GOT3 (cell line): ENCODE measurements at places on chromosomes 12 and 14.

- no peak for DNase-seq
Measured at GRCh38 chr12:121005346-121005815, 10.9 kb downstream of the C12orf43 start.

- no peak for DNase-seq
Measured at GRCh38 chr14:50823762-50824636, 7.0 kb downstream of the NIN start.

DNA sequence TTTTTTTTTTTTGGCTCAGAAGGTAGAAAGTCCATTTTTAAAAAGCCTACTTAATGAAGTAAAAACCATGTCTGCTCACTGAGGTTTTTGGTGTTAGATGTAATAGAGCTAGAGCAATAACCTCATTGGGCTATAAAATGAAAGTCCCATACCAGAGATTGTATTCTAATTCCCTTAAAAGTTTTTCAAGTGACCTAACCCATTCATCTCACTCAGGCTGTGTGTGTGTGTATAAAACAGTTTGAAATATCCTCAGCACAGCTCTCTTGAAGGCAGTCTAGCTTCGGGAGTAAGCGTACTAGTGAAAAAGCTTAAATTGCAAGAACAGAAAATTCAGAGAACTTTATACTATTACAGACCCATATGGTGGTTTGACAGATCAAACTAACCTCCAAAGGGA is 313.8 kb downstream of the CEP128 start:
- DNase-seq = no peak

DNA sequence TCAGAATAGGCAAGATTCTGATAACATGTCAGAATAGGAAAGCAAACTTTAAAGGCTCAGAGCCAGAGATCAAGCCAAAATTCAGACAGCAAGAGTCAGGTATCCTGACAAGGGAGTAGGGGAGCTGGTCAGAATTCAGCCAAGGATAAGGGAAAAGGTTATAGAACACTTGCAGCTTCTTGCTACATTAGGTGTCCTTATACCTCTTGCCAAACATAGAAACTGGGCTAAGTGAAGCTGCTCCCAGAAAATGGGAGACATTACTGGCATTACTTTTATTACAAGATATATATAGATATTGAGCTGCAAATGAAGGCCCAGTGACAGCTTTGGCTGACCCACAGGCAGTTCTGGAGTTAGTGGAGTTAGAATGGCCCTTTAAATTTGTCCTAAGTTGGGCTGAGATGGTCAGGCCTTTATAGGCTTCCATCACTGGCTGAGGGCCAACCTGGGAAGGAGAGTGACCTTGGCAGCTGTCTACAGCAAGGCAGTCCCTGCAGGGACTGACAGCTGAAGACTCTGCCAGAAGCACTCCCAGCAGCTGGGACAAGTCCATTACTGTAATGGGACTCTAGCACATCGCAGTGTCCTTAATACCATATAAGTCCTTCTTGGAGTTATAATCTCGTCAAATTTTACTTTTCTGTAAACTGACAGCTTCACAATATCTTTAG is 83.0 kb downstream of the LRRC9 start:
- no peak for DNase-seq

DNA sequence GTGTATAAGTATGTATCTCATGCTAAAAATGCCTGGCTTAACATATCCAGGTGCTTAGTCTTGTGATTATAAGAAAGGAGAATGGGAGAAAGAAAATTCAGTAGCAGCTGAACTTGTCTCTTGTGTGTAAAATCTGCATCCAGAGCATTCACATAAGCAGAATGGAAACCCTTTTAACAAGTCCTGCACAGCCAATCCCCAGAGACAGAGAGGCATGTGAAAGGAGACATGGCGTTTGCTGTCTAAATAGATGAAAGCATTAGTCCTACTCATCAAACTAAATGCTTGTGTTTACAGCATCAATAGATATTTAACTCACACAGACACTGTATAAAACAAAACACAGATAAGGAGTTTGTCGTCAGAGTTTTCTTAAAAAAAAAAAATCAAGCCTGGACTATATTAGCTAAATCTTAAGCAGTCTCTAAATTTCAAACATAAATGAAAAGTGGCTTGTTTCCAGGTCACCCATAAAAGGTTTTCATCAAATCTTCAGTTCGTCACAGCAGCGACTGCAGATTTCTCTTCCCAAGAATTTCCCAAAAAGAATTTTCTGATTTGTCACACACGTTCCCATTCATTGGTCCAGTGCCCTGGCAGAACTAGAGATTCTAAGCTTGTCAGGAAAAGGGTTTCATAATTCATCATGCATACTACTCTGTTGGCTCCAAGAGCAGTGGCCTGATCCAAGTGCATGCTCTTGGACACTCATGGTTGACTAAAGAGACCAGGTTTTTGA is 249.2 kb downstream of the BTG1 start:
- DNase-seq = no peak

DNA sequence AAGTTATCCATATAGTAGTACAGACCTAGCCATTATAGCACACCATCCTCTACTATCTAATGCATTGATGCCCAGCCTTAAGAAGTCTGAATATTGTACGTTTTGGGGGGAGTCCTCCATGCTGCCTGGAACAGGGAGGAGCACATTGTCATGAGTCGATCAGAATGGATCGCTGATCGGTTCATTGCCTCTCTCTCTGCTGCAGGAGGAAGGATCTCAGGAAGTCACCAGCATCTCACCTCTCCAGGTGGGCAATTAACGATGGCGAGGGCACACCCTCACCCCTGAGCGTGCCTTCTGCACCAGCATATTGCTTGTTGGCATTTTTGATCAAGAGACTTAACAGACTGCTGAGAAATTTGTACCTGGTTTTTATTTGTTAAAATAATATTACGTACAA is 11.5 kb downstream of the CCND2 start:
- DNase-seq = no peak

DNA sequence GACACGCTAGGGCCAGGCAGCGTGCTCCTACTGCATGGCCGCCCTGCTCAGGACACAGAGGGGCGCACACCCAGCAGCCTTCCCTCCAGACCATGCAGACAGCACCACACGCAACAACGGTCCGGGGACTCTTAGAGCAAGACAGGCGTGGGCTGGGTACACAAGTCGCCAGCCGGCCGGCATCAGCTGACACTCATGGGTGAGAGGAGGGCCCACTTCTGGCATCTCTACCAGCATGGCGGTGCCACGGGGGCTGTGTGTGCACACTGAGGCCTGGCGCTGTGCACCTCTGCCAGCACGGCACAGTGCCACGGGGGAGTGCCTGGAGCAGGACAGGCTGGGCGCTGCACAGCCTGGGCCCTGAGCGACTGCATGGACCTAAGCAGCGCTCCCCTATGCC is 6.7 kb upstream of the BTBD6 start:
- no peak for DNase-seq

GRCh38 chr12:92821142-92821541 is 108.0 kb downstream of the EEA1 start:
- no peak for DNase-seq

GRCh38 chr14:73785336-73785833 is 66.2 kb upstream of the PTGR2 start:
- DNase-seq = no peak

GRCh38 chr12:56040963-56041551 is 661 bp upstream of the RPS26 start:
- DNase-seq = no peak

- no peak for DNase-seq
Measured at GRCh38 chr12:59077575-59078426, 157.5 kb upstream of the LRIG3 start.

DNA sequence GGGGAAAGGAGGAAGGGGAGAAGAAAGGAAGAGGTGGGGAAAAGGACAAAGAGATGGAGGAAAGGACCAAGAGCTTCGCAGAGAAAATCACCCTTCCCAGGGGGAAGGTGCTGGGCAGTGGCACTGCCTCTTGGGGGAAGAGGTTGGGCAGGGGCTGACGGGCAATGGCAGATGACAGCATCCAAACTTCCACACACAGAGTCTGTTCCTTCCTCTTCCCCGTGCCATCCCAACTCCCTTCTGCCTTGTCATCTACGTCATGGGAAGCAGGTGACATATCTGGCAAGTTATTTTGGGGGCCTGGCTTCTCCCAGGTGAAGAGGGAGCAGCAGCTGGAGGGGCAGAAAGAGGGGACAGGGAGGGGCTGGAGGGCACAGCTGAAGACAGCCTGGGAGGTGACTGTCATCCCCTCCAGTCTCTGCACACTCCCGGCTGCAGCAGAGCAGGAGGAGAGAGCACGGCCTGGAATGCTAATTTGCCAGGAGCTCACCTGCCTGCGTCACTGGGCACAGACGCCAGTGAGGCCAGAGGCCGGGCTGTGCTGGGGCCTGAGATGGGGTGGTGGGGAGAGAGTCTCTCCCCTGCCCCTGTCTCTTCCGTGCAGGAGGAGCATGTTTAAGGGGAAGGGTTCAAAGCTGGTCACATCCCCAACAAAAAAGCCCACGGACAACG is 43.9 kb upstream of the IQSEC3 start:
- no peak for DNase-seq

DNA sequence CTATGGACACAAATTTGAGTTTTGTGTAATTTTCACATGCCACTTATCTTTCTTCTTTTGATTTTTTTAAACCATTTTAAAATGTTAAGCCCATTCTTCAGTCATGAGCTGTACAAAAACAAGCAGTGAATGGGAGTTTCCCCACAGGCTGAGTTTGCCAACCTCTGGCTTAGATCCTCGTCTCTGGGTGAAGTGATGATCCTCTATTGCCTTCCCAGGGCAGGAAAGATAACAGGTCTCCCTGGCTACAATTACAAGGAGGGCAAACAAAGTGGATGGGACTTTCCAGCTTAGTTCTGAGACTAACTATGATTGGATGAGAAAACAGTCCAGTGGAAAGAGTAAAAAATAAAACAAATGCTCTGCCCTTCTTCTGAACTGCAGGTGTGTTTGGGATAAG is 203.7 kb downstream of the SPTSSA start:
- no peak for DNase-seq

- no peak for DNase-seq
Measured at GRCh38 chr12:46174061-46174662, 94.7 kb downstream of the SLC38A1 start.

DNA sequence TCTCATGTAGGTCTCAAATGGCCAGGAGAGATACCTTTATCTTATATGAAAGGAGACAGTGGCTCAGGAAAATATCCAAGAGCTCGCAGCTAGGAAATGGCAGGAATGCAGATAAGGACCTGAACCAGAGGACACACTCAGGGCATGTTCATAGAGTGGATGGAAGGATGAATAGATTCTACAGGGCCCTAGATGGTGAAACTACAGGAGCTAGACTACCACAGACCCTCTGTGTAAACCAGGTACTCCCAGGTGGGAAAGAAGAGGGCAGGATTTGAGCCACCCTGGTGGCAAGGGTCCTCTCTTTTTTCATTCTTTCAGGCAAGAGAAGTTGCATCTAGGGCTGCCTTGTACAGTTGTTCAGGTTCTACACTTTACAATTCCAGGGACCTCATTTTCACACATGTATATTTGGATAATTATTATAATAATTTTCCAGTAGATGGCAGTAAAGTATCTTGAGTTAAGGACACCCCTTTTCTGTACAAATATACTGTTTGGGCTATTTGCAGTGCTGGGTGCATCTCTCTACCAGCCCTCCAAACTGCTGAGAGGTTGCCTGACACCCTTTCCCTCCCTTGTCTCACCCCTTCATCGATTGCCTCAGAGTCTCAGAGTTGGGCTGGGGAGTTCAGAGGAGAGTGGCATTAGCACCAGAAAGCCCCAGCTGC is 10.5 kb upstream of the ZDHHC22 start:
- no peak for DNase-seq

DNA sequence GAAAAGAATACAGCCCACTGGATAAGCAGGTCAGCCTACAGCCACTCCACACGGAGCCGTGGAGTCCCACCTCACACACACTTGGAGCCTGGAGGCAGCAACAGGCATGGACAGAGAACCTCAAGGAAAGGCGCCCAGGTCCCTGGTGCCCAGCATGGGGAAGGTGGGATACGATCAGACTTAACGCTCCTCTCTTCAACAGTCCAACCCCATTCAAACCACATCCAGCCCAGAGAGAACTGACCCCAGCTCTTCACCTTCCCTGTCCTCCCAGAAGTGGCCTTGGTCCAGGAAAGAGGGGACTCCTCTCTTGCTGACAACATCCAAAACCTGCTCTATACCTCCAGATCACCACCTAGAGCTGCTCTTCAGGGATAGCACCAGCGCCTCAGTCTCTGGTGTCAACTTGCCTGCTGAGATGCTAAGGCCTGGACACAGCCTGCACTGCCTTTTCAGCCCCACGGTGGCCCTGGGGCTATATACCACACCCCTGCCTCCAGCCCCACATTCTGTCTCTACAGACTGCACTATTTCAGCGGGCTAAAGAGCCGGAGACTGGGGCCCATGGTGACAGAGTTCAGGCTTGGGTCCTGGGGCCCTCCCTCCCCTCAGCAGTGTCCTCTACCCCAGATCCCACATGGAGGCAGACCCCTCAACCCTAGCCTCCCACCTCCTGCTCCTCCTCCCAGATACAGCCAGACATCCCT is 7.0 kb downstream of the ADCY6 start:
- no peak for DNase-seq
